Left renal pelvis (tissue), 4 donors: ENCODE measurements at places on chromosomes 2 and 18.

DNA sequence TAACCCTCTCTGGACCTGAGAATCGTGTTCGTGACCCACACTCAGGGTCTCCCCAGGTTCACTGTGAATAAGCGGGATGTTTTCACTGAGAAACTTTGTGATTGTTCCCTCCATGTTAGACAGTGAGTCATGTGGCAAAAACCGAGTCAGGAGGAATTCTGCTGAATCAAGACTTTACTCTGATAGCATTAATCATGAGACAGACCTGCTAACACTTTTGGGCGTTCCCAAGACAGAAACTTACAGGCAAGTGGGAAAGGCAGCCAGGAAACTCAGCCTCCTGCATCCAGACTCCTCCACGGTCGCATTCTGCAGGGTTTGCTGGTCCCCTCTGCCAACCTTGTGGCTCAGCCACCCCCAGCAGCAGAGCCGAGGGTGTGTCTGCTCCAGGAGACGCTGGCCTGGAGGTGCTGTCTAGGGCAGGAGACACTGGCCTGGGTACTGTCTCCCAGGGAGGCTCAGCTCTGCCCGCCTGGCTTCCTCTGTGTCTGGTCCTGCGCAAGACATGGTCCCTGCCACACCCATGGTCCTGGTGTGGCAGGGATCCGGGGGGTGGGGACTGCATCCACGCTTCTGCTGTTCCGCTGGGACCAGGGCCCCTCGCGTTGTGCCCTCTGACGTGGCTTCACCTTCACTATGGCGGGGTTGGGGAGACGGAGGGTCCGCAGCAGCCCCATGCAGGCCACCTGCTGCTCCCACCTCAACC lies 177.4 kb downstream of the TWIST2 start:
- no peak for DNase-seq

- DNase-seq: no peak
Measured at GRCh38 chr2:46328291-46328690, 31.1 kb downstream of the EPAS1 start.

- no peak for DNase-seq
Measured at GRCh38 chr2:186042207-186043028, 303.8 kb downstream of the FSIP2 start.

DNA sequence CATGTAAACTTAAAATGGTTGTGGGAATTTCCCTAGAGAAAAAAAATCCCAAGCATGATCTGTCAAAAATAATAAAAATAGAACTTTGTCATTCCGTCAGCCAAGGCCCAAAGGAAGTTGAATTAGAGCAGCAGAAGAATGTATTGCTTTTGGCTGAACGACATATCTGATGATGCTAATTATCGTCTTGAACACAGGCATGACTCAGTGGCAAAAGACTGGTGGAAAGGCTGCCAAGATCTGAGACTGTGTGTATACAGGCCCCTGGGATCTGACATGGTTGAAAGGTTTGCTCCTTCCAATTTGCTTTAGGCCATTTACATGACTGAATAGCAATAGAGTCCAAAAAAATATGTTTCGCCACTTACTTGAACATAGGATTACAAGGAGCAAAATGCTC lies 1057.1 kb upstream of the CRIM1 start:
- DNase-seq: no peak

- no peak for DNase-seq
Measured at GRCh38 chr2:241987726-241988125, 118.2 kb downstream of the RTP5 start.

DNA sequence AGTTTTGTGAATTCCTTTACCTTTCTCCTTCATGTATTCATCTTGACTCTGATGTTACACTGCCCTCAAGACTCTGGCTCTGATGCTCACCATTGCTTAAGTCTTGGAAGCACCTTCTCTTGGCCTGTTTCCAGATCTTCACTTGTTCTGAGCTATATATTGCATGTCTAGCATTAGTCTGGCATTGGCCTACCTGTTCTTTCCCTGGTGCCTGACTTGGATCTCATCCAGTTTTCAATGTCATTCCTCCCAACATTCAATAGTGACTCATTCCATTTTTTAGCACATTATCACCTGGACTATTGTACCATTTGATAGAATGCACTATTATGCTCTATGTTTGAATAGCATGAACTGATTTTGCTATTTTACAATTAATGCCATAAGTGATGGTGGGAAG lies 127.3 kb upstream of the NYAP2 start:
- no peak for DNase-seq
